ENCODE measurements at places on chromosomes 12 and 14.

GRCh38 chr12:57821474-57822214 lies 3.1 kb upstream of the AVIL start:
- no peak for DNase-seq

DNA sequence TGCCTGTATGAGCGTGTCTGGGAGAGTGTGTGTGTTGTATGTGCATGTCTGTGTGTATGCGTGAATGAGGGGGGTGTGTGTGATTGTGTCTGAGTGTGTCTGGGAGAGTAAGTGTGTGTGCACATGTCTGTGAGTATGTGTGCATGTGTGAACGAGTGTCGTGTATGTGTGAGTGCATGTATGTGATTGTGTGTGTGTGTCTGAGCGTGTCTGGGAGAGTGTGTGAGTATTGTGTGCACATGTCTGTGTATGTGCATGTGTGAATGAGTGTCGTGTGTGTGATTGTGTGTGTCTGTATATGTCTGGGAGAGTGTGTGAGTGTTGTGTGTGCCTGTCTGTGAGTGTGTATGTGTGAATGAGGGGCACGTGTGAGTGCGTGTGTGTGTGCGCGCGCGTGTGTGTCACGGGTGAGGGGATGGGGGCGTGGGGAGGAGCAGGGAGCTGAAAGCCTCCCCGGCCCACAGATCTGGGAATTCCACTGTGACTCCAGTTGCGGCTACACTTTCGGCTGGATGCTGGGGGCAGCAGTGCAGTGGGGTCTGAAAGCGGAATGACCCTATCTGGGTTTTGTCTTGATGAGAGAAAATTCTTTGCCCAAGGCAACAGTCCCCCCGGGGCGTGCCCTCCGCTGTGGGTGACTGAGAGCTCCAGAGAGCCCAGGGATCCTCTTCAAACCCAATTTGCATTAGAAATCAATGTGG lies 138.1 kb upstream of the MED13L start:
- DNase-seq, result no peak

GRCh38 chr14:32022525-32022924 lies 54.6 kb upstream of the ARHGAP5 start:
- DNase-seq, result no peak

GRCh38 chr12:12673296-12673695 lies 22.7 kb downstream of the GPR19 start:
- DNase-seq, result no peak

GRCh38 chr14:52338051-52338681 lies 24.1 kb downstream of the PTGER2 start:
- no peak for DNase-seq

GRCh38 chr14:105664691-105665090 lies 138.3 kb downstream of the TMEM121 start:
- DNase-seq, result no peak

DNA sequence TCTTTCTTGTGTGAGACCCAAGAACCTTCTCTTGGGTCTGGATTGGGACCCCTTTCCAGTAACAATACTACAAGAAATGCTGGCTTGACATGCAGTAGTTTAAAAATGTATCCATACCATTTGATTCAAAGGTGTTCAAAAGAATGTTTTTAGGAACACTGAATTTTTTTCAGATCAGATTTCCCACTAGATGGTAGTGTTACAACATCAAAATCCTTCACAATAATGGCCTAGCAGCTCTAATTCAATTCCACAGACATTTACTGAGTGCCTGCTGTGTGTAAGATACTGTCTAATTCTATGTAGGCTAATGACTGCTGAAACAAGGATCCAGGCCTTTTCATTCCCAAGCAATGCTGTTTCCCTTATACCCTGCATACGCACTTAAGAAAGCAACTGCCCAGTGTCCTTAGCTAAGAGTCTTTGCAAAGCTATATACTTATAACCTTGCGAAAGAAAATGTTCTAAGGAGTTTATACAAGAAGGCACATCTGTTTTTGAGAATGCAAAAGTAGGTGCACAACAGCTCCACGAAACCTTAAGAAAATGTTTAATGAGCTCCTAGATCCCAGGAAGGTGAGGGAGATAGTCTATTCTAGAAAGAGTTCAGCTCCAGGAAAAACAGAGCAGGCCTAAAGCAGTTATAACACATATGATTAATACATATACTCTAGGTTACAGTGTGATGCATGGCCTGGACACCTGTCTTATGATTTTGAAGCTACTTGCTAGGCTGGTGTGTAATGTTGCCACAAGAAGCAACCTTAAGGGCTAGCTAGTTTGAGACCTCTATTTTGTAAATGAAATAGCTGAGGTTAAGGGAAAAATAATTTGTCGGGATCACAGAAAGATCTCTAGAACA lies 50.9 kb upstream of the PKP2 start:
- DNase-seq, result no peak

GRCh38 chr14:51914310-51914709 lies 53.9 kb downstream of the GNG2 start:
- DNase-seq, result no peak

GRCh38 chr14:64369201-64369600 lies 19.0 kb upstream of the MTHFD1 start:
- no peak for DNase-seq

DNA sequence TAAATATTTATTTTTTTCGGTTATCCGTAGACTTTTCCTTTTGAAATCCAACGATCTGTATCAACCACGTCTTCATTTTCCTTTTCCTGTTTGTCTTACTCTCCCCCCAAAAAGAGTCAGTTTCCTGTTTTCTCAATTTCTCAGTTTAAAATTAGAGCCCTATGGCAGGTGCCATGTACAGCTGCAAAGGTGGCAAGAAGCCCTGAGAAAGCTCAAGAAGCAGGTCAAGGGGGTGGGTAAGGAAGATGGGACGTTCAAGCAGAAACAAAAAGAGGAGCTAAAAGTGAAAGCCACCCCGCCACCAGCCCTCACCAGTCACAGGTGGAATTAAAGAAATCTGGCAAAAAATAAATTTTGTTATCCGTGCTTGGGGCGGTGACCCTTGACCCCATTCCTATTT lies 26.7 kb downstream of the SLC35E3 start:
- DNase-seq, result no peak

DNA sequence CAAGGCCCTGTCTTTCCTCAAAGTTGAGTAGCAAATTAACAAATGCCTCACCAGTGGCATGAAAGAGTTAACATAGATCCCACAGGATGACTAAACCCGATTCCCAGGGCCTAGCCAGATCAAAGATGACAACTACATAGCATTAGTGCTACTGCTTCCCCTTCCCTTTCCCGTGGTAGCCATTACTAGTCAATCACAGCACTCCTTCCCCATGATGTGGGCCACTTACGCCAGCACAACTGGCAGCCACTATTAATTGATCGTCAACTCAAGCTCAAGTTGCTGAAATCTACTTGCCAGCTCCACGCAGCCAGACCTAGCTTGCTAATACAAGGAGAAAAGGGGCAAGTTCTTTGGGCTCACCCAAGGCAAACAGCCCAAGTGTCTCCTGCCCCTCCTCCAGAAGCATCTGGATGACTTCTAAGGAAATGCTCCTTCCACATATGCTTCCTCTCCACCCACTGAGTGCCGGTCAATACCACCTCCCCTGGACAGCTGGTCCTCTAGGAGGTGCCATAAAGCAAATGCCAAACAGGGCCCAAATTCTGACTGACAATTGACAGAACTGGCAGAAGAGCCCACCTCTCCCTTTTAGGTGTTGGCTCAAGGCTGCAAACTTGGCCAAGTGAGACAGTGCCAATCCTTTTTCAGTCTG lies 72.6 kb downstream of the NUAK1 start:
- no peak for DNase-seq

GRCh38 chr14:32710731-32711680 lies 227.7 kb upstream of the NPAS3 start:
- no peak for DNase-seq

GRCh38 chr12:11651785-11652184 lies 2.3 kb downstream of the ETV6 start:
- no peak for DNase-seq

DNA sequence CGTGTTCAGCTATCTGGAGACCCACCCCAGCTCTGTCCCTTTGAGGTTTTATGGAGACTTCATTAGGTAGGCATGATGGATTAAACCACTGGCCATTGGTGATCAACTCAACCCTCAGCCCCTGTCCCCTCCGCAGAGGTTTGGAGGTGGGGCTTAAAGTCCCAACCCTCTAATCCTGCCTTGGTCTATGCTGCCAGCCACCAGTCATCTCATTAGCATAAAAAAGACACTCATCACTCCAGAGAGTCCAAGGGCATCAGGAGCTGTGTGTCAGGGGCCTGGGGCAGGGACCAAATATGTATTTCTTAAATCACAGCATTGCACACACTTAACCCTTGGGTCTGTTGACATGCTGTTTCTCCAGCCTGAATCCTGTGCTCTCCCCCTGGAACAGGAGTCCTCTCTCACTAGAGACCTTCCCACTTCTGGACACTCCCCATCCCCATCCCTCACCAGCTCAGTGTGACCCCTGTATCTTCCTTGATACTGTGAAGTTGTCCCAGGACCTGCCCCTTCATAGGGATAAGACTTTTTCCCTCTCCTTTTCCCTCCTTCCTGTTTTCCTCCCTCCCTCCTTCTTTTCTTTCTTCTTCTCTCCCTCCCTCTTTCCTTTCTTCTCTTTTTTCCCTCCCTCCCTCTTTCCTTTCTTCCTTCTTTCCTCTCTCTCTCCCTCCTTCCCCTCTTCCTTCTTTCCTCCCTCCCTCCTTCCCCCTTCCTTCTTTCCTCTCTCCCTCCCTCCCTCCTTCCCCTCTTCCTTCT lies 54.7 kb upstream of the CLMN start:
- no peak for DNase-seq

GRCh38 chr14:68522510-68523325 lies 270.1 kb downstream of the ZFP36L1 start:
- no peak for DNase-seq

- no peak for DNase-seq
Measured at GRCh38 chr14:61477712-61478462, 156.5 kb downstream of the PRKCH start.

DNA sequence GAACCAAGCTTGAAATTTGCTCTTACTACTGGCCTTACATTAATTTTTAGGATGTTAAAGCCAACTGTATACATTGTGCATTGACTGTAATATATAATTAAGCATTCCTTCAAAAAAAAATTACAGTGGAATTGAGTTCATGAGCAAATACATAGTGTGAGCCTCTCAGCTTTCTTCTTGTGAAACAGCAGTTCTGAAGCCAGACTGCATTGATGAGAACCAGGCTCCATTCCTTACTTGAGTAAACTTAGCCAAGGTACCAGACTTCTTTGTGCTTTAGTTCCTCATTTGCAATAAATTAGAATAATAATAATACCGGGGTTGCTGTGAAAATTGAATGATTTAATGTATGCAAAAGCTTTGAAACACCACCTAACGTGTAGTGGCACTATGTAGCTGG lies 169.5 kb downstream of the ANO4 start:
- no peak for DNase-seq

DNA sequence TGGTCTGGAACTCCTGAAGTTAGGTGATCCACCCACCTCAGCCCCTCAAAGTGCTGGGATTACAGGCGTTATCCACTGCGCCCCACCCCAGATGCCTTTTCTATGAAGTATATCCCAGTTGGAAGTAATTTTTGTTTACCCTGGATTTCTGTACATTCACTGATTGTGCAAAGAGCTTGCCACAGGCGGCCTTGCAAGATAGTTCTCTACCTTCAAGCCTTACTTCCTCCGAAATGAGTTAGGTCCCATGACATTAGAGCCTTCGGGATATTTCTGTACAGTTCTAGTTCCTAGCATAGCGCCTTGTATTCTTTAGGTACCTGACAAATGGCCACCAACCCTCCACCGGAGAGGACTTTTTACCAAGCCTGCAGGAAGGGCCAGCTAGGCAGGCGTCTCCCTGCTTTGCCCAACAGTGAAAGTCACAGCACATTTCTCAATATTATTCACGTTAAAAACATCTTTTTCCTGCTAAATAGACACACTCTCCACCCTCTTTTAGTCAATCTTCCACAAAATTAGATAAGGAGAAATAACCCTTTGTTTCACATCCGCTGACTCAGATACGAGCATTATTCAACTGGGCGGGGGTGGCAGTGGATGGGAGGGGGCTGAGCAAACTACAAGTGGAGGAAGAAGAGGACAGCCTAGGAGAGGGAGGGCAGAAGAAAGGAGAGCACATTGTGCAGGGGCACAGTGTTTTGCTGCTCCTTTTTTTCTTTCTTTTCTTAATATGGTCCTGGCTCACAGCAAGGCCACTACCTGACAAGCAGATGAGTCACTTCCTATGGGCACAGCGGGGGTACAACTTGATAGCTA lies 40.0 kb upstream of the CAPRIN2 start:
- no peak for DNase-seq

Data from NCI-H2081 treated with DMSO at 0.1 percent for 48 hours (cell line).